ENCODE measurements at places on chromosomes 13 and 19.

DNA sequence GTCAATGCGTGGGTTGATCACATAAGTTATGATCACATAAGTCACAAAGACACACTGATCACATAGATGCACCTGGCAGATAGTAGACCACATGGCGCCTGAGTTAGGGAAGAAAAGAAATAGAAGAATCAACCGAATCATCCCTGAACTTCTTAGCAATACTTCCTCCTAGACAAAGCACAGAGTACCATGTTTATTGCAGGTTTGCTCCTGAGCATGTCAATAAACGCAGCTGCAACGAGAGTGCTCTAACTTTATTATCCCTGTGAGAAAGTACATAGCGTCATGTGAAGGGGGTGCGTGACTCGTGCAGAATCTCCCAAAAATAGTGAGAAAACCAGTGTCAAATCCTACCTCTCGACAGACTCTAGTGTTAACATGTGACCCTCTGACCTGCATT, 17.3 kb downstream of the NCR1 start:
- no peak for DNase-seq

DNA sequence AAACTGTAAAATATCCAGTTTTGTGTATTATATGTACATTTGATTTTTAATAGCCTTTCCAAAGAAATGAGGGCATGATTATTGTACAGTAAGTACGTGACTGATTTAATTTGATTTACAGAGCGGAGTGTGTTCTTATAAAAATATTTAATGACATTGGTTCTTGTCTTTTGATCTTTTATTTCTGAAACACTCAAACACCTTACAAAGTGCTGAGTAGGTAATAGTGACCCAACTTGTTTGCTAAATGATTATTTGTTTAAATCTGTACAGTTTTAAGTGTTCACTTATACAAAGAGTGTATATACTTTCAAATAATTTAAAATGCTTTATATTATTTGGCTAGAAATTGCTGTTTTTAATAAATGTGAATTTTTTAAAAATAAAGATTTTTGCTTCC, 71.5 kb downstream of the COG3 start:
- DNase-seq: no peak

- DNase-seq: peak; percentile 89
These were observed 10.1 kb downstream of the FOSB start for GRCh38 chr19:45477713-45478453.

- no peak for DNase-seq
These were observed 46.0 kb downstream of the RGCC start for GRCh38 chr13:41503356-41503755.

- DNase-seq: no peak
These were observed 19.9 kb upstream of the COG6 start for GRCh38 chr13:39635564-39635963.

- DNase-seq: no peak
These were observed 22.4 kb upstream of the USE1 start for GRCh38 chr19:17192751-17193150.

- peak; percentile 78 for DNase-seq
These were observed 213.3 kb upstream of the MIR17HG start for GRCh38 chr13:91133941-91134802.

- no peak for DNase-seq
These were observed 26.1 kb downstream of the MBD3L1 start for GRCh38 chr19:8858260-8858659.

DNA sequence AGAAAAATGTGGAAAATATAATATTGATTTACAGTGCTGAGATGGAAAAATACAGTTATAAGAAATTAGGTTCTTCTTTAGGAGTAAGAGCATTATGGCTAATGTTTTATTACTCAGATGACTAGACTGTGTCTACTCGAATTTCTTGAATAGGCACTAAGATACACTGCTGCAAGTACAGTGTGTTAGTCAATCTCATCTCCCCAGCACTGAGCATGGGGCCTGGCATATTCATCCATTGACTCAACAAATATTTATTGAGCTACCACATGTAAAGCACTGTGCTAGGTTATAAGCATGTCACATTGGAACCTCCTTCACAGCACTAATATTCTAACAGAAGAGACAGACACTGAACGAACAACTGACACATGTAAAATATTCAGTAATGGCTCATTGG, 242.5 kb upstream of the GPC6 start:
- peak; percentile 21 for DNase-seq

DNA sequence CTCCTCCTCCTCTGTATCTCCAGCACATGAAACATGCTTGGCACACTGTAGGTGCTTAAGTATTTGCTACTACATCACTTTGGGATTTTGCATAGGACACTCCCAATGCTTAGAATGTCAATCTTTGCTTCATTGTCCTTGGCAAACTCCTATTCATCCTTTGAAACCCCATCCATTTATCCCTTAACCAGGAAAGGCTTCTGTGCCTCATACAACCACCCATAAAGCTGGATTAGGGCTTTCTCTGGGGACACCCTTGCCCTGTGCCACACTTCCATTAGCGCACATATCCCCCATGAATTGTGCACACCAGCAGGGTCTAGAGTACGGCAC, 5.8 kb upstream of the EPS8L1 start:
- no peak for DNase-seq

DNA sequence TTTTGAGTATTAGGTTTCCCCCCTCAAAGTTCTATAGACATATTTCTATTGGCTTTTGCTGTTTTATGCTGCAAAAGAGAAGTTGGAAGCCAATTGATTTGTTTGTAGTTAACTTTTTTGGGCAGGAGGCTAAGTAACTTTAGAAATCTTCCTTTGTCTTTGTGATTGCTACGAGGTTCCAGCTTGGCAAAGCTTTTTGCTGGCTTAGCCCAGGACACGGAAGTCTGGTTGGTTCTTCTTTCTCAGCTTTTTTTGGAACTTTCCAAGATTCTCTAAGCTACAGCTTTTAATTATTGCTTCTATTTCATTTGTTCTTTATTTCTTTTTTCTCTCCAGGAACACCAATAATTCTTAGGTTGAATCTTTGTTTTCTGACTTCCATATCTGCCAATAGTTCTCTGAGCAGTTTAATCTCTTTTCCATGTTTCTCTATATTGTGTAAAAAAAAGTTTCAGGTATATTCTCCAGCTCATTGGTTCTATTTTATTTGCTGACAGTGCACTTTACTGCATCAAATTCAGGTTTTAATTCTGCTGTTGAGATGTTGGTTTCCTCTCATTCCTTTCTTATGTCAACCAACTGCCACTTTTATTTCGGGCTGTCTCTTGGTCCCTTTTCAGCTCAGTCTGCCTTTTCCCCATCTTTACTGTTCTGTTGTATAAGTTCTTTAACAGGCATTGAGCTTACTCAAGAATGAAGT, 27.8 kb downstream of the MBNL2 start:
- DNase-seq: no peak
